Right renal cortex interstitium (tissue), 3 donors: ENCODE measurements at places on chromosomes 5 and 9.

GRCh38 chr9:112755016-112755427 lies 4.5 kb downstream of the SNX30 start:
- DNase-seq = no peak

DNA sequence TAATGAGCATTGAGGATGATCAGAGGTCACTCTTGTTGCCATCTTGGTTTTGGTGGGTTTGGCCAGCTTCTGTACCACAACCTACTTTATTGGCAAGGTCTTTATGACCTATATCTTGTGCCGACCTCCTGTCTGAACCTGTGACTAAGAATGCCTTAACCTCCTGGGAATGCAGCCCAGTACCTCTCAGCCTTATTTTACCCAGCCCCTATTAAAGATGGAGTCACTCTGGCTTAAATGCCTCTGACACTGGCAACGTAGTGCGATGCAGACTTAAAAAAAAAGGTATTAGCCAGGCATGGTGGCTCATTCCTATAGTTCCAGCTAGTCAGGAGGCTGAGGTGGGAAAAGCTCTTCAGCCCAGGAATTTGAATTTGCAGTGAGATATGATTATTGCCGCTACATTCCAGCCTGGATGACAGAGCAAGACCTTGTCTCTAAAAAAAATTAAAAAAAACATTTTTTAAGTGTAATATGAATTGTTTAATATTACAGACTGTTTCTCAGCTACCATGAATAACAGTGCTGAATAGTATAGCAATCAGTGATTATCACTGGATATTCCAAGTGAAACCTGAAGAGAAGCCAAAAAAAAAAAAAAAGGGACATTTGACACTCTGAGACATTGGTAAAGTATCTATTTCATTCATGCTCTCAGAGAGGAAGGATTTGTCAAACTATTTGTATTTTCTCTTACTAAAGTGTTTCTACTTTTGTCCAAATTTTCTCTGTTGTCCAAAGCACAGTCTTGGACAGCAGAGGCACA lies 18.3 kb upstream of the STOM start:
- no peak for DNase-seq

DNA sequence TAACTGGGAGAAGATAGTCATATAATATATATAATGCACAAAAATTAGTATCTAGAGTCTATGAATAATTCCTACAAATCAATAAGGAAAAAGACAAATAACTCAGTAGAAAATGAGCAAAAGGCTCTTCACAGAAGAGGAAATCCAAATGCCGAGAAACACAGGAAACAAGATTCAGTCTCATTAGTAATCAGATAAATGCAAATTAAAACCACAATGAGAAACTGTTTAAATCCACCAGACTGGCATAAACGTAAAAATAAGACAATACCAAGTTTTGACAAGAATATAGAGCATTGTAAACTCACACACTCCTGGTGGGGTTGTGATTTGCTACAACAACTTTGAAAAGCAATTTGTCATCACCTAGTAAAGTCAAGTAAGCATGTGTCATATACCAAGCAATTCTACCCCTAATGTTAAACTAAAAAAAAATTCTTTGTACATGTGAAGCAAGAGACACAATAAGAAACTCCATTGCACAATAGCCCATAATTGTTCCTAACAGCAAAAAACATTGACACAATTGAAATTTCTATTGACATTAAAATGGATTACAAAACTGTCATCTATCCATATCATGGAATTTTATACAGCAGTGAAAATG lies 21.0 kb upstream of the UBLCP1 start:
- DNase-seq = no peak

- no peak for DNase-seq
These were observed 25.2 kb downstream of the PRRC2B start for GRCh38 chr9:131419026-131419614.

DNA sequence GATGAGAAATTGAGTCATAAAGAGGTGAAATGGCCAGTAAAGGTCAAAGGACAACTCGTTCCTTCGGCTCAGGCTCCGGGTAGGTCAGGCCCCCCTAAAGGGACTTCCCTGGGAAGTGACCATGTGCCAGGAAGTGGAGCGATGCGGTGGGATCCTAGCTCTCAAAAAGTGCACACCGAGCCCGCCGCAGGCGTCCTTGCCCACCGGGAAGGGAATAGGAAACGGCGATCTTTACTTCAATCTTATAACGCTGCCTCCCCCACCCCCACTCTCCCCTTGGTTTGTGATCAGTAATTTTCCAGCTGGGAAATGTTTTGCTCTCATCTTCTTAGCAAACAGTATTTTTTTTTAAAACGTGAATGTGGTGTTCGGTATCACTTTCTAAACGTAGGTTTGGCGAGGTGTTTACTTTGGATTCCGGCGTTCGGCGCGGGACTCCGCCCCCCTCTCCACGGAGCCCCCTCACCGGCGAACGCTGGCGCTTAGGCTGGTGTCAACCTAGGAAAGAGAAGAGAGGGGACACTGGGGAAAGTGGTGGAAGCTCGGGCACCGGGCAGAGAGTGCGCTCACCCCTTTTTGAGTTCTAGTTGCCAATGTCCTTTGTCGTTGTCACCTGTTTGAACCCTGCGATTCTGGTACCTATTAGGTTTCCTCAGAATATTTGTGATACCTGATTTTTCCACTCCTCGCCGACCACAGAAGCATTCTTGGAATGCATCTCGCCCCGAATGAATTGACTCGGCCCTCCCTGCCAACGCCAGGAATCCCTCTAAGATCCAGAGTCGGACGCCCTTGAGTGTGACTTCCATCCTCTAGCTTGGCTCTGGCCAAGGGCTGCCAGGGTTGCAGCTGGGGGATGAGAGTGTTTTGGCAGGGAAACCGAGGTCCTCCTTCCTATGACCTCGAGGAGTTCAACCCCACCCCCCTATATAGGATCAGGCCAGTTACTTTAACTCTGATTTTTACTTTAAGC lies 1.8 kb upstream of the KLF4 start:
- no peak for DNase-seq

DNA sequence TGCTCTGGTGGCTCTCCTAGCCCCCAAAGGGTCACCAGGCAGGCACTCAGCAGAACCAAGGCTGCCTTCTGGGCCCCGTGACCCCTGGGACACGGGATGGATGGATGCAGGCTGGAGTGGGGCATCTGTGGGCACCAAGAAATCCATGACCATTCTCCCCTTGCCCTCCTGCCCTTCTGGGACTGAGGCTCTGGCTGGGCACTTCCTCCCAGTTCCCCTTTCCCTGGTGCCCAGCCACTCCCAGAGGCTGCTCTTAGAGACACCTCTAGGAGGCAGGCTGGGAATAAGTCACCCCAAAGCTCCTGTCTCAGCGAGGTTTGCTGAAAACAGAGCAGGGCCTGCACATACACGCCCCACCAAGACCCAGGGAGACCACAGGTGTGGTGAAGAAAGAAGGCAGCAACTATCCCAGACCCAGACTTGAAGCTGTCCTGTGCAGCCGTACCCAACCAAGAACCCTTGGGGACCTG lies 943 bp downstream of the STING1 start:
- no peak for DNase-seq

DNA sequence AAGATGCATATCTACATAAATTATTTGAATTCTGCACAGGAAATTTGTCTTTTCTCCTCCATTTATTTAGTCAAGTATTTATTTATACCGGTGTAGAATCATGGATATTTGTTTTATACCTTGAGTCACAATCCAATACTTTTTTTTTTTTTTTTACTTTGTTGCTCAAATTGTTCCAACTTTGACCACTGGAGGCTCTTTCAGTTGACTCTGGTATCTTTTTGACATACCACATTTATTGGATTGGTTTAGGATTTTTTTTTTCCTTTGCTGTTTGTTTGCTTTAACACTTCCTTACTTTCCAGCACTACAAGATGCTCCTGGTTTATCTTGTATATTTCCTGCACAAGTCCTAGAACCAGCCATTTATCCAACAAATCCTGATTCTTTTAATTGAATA lies 543.1 kb upstream of the RIOK2 start:
- no peak for DNase-seq

DNA sequence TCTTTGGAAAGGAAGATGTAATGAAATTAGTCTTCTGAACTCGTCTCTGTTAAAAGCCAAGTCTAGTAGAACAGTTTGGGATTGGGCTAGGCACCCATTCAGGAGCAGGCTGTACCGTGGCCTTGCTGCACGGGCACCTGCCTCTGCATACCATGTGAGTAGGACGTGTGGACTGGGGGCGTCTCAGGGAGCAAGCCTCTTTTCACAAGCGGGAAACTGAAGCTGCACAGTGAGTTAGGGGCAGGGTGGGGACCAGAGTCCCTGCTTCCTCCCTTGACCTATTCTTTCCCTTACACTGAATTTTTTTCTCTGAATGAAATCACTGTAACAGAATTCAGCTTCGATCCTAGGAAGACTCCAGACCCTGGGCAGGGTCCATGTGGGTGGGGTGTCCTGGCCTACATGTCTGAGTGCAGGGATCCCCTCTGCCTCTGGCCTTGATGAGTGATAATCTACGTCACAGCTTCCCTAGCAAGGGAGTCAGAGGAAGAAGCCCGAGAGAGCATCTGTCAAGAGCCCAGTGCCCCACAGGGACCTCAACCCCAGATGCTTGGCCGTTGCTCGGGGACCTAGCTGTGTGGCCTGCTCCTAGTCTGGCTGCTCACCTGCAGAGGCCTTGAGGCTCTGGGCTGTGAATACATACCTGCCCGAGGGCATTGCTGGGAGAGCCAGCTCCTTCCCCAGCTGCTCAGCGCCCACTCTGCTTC lies 15.1 kb downstream of the PHF2 start:
- DNase-seq = no peak

GRCh38 chr5:9104571-9105339 lies 441.1 kb downstream of the SEMA5A start:
- no peak for DNase-seq

DNA sequence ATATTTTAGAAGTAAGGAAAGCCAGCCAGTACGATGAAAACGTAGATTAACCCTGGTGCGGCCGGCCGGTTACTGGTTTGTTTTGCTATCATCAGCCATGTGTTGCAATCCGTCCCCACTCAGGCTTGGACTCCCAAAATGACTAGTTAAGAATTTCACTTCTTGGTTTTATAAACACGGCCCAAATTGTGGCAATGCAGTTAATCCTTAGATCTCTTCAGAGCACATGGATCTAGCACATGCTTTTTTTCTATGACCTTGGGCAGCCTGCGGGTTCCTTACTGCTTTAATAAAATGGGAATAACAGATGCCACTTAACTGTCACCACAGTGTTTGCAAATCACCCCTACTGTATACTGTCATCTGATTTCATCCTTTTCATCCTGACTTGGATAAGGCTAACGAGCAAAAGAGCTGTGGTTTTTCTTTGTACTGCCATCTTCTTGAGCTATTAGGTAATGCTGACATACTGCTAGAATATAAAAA lies 1.5 kb downstream of the NDFIP1 start:
- DNase-seq = no peak

GRCh38 chr9:107266624-107267368 lies 16.3 kb upstream of the RAD23B start:
- no peak for DNase-seq

GRCh38 chr9:93129691-93130500 lies 4.2 kb downstream of the NINJ1 start:
- no peak for DNase-seq

- DNase-seq = no peak
These were observed 82.2 kb downstream of the SHB start for GRCh38 chr9:37986771-37987258.
